Activated CD8-positive, alpha-beta memory T cell treated with anti-CD3 and anti-CD28 coated beads for 1 hour (primary cell): ENCODE measurements at places on chromosomes 3 and 15.

DNA sequence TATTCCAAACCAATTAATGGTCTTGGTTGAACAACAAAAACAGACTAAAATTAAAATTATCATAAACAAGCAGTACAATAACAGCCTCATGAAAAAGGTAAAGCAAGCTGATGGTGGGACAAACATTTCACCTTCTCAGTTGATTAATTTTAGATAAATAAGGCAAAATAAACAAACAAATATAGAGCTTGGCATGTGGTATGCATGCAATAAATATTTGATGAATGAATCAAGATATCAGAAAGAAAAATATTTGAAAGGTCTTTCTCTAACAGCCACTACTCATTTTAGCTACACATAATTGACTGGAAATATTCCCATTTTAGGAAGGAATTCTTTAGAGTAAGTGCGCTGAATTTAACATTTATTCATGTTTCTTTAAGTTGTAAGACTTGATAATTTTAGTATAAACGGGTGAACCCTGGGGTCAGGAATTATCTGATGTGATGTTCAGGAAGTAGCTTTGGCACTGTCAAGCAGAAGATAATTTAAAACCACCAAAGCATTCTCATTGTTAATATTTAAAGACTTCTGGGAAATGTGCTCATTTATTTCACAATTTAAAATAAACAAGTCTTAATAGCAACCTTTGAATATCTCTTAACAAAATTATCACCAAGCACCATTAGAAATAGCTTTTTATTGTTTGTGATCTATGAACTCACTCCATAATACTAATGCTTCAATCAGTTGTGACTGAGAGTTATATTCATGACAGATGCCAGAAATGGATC, 372.3 kb upstream of the TGFBR2 start:
- no peak for DNase-seq

DNA sequence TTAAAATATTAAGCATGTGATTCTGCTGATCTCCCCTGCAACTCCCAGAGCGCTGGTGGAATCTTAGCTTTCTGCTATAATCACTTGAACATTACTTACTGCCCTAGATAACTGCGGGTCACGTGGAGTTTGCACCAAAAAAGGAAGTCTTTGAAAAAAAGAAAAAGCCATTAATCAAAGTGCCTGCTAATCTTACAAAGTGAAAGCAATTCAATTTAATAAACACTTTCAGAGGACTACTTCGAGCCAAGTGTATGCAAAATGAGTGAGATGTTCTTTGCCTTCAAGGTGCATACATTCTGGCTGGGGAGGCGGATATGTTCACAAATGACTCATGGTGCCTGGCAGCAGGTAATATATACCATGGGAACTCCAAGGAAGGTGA, 109.9 kb upstream of the GAP43 start:
- no peak for DNase-seq

DNA sequence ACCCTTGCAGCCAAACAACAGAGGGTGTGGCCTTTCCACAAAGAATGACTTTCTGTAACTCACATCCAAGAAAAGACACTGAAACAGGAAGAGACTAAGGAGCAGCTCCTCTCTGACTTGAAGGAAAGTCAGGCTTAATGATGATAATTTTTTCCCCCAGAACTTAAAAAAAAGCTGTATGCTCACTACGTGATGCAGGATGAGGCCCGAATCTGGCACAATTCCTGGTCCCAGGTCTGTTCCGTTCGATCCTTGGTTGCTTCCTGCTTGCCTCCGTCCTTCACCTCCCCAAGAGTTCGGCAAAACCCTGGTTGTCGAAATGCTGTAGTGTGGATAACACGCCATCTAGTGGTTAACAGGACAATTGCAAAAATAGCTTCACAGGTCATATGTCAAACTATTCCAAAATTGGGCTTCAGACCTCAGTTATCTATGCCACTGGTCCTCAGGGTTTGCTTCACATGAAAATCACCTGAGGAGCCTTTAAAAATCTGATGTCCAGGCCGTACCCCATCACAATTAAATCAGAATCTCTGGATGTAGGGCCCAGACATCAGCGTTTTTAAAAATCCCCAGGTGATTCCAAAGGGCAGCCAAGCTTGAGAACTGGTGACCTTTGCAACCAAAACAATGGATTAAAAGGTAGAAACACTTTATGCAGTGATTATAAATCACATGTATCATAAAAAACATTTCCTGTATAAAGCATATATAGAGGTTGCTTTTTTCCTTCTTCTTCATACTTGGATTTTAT, 28.1 kb upstream of the SYNM start:
- DNase-seq: no peak

DNA sequence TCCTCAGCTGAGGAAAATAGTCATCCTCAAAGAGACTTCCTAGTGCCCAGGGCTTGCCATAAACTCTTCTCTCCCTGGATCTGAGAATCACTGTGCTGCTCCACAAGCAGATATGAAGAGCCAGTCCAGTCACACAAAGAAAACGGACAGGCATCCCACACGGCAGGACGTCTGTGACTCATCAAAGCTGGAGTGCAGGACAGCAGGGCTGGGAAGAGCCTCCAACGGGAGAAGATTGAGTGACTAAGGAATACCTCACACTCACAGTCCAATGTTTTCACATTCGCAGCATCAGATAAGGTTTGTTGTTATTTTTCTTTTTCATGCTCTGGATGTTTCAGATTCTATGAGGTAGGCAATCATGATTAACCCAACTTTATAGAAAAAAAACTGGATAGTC, 57.8 kb downstream of the NEK10 start:
- no peak for DNase-seq

- DNase-seq: no peak
These were observed 133.9 kb upstream of the LRRFIP2 start for GRCh38 chr3:37308247-37308646.

- DNase-seq: no peak
These were observed 3.6 kb downstream of the PLA2G4B start for GRCh38 chr15:41842229-41842628.

- DNase-seq: no peak
These were observed 1.0 kb upstream of the CXCR6 start for GRCh38 chr3:45942051-45942825.

GRCh38 chr3:108838436-108838835, 15.8 kb downstream of the TRAT1 start:
- no peak for DNase-seq

GRCh38 chr3:23389686-23390085, 186.6 kb downstream of the UBE2E2 start:
- no peak for DNase-seq

DNA sequence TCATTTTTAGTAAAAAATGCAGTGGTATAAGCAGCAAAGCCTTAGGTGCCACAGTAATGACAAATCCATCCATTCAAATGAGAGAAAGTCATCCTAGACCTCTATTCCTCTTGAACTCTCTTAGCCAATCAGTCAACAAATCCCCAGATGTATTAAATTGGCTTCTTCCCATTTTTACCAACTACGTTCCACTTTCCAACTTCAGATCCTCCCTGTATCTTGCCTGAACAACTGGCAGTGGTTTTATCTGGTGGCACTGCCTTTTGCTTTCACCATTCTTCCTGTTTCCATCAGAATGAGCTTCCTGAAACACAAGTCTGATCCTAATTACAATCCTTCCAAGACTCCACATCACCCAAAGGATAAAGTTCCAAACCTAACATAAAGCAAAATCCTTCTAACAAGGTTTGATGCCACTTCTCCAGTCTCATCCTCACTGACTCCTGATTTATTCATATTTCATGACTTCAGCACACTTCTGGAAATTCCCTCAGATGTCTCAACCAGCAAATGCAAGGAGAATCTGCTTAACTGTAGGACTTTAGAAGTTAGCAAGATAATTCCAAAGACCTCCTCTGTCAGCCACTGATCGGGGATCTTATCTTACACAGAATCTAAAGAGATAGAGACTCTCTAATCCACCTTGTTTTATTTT, 69.8 kb upstream of the SLC4A7 start:
- DNase-seq: no peak

GRCh38 chr15:63703641-63704240, 106.6 kb downstream of the FBXL22 start:
- no peak for DNase-seq

DNA sequence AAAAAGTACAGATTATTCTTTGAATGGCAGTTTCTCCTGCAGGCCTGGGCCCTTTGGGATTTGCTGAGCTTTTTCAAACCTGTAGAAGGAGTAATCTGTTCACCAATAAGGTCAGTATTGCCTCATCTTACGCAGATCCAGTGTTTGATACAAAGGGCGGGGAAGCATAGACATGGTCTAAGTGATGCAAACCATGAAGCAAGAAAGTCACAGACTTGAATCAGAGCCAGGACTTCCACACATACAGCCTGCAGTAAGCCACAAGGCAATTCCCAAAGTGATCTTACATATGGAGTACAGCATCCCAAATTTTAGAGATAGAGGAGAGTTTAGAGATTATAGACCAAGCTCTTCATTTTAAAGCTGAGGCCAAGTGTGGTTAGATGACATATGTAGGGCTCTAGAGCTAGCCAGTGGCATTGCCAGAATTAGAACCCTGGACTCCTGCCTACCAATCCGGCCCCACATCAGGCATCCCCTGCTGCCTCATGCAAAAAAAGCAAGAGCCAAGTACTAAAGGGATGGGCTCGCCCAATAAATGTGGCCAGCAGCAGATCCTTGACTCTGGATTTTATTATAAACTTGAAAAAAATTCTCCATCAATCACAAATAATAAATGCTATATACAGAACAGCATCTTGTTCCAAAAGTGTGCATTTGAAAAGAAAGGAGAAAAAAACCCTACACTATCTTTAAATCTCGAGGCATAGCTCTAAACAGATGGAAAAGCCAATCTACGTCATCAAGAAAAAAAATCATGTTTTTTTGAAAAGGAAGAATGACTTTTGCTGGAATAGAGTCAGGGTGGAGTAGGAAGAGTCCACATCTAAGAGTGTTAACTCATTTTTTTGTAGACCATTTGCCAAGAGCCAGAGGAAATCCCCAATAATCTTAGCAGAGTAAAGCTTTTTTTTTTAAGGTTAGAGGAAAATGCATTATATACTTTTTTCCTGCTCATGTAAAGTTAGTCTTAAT, 24.0 kb downstream of the ABI3BP start:
- DNase-seq: no peak

GRCh38 chr3:70871909-70872656, 559.6 kb upstream of the MDFIC2 start:
- no peak for DNase-seq

- DNase-seq: no peak
These were observed 317 bp downstream of the ROBO2 start for GRCh38 chr3:77040216-77040615.

GRCh38 chr3:194961571-194961970, 275.9 kb downstream of the FAM43A start:
- no peak for DNase-seq

DNA sequence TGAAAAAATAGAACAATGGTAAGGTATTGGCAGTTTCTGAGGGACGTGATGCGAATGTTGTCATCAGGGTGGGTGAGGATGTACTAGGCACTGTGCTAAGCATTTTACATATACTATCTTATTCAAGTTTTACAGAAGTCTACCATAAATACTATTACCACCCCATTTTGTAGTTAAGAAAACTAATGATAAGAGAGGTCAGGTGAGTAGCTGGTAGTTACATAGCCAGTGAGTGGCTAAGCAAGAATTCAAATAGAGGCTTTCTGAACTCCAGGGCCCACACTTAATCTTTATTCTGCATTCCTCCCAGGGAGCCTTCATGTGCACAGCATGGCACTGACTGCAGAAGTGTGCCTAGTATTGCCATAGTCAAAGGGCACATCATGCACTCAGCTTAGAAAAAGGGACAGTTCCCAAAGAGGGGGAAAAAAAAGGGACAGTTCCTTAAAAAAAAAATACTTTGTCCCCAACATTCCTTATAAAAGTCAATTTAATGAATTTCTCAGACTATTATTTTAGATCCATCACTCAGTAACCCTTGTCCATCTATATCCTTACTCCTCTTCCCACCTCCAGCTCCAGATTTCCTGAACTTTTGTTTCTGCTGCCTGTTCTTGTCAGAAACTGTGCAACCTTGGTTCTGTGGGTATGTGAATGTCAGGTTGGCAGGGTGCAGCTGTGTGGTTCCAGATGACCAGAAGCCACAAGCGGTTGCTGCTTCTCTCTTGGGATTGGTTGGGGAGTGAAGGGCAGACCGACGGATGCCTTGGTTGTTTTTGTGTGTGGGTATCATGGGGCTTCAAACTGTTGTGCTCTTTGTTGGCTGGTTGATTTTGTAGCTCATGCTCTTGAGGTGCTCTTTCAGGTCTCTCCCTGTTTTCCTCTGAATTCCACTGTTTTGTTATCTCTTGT, 8.3 kb downstream of the MAPKBP1 start:
- DNase-seq: no peak

DNA sequence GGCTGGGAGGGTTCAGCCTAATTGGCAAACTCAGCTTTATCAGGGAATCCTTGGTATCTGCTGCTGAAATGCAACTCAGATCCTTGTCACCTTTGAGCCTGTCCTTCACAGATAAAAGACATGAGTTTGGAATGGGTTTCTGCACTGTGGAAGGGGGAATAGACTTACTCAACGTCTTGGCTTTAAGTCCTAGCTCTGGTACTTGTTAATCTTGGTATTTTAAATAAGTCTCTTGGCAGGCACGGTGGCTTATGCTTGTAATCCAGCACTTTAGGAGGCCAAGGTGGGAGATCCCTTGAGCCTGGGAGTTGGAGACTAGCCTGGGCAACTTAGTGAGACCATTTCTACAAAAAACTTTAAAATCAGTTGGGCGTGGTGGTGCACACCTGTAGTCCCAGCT, 55.1 kb upstream of the ATOSA start:
- no peak for DNase-seq

- no peak for DNase-seq
These were observed 21.4 kb downstream of the TBC1D2B start for GRCh38 chr15:78055919-78056713.

- DNase-seq: no peak
These were observed 638.3 kb downstream of the NTRK3 start for GRCh38 chr15:87618203-87618725.
